ENCODE measurements at places on chromosomes 4 and X.

DNA sequence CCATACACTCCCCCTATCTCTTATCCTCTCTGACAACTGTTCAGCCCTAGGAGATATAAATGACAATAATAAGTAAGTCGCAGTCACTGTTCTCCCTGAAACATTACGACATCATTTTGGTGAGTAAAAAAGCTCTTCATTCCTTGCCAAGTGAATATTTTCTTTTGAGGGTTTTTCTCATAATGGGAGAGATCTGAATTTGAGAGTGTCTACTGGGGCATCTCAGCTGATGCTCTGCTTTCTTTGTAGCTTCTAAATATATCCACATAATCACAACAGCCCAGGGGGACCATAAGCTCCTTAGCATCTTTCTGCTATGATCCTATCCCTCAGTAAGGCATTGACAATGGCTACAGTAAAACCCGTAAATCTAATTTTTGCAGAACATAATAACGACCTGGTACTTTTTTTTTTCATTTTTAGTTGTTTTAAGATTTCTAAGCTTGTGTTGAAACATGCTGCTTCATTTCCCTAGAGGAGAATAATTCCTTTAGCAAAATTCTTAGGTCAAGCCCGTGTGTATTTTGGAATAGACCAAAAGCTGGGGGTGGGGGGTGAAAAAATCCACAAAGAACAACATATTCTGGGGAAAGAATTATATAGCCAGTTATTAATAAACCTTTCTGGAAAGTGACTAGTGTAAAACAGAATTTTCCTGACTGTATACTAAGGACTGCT is 78.1 kb upstream of the GPM6B start:
- DNase-seq: no peak

GRCh38 chr4:94500685-94501084 is 48.9 kb downstream of the PDLIM5 start:
- no peak for DNase-seq

DNA sequence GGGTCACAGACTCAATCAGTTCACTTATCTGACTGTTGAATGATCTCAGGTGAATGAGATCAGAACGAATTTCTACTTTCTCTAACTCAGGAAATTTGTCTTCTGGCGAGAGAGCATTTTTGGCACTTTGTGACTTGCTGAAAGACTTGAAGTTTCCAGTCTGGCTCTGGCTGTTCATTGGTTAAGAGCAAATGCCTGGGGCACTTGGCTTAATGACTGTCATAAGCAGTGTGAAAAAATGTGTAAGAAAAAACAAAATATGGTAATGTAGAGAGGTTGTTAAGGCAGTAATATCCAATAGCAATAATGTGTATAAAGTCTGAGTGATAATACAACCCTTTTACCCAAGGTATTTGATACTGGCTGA is 71.3 kb upstream of the PGRMC2 start:
- no peak for DNase-seq

DNA sequence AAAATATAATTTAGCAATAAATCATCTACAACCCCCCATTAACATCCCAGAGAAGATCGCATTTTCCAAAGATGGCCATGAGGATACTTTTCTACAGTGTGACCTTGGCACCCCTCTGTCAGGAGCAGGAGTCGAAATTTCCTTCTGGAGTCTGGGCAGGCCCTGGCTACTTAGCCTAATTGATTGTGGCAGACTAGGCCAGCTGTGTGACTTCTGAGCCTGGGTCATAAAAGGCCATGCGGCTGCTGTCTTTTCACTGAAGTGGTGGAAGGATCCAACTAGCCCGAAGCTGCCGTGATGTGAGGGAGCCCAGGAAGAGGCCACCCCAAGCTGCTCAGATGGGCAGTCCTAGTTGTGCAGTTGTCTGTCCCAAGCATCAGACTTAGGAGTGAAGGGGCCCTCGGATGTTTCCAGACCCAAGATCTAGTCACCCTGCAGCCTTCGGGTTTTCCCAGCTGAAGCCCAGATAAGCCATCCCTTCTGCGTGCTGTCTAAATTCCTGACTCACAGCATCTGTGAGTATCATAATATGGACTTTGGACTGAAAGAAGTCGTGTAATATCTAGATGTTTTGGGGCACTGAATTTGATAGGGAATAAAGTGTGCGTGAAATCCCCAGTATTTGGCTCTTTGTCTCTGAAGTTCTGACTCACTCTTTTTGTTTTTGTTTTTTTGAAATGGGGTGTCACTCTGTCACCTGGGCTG is 21.0 kb downstream of the PDK3 start:
- peak; percentile 14 for DNase-seq

- DNase-seq: no peak
Measured at GRCh38 chr4:83536362-83537272, 709 bp downstream of the GPAT3 start.

GRCh38 chr4:91025241-91026148 is 898.3 kb downstream of the CCSER1 start:
- no peak for DNase-seq

GRCh38 chr4:4871242-4871572 is 11.7 kb downstream of the MSX1 start:
- no peak for DNase-seq

DNA sequence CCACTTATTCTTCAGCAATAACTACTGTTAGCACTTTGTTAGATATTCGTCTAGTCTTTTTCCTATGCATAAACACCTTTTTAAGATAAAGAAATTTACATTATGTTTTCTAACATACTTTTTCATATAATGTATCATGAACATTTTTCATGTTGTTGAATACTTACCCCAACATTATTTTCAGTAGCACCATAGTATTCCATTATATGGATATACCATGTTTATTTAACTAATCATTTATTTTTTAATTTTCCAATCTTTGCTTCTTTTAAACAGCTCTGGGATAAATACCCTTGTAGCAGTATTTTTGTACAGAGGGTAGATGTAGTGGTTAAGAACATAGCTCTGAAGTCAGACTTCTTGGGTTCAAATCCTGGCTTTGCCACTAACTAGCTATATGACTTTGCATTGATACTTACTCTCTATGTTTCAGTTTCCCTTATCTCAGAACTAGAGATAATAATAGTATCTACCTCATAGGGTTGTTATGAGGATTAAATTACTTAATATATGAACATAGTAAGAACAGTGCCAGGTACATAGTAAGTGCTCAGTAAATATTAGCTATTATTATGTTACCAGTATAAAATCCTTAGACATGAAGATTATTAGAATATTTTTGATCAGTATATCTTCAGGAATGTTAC is 11.3 kb downstream of the EXOC1 start:
- no peak for DNase-seq

DNA sequence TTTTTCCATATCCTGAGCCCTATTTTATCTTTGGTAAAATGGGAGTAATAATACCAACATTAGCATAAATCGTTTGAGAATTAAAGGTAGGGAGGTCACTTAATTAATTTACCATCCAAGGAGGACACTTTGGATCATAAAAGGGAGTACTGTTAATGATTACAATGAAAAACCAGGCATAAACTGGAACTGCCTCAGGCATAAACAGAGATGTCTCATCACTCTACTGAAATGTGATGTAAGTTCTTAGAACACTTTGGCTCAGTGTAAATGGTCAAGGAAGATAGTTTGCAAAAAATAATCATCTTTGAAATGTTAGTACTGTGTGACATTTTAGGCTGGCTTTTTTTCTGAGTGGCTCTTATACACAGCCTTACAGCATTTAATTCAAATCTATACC is 268.7 kb downstream of the SLC39A8 start:
- DNase-seq: no peak

DNA sequence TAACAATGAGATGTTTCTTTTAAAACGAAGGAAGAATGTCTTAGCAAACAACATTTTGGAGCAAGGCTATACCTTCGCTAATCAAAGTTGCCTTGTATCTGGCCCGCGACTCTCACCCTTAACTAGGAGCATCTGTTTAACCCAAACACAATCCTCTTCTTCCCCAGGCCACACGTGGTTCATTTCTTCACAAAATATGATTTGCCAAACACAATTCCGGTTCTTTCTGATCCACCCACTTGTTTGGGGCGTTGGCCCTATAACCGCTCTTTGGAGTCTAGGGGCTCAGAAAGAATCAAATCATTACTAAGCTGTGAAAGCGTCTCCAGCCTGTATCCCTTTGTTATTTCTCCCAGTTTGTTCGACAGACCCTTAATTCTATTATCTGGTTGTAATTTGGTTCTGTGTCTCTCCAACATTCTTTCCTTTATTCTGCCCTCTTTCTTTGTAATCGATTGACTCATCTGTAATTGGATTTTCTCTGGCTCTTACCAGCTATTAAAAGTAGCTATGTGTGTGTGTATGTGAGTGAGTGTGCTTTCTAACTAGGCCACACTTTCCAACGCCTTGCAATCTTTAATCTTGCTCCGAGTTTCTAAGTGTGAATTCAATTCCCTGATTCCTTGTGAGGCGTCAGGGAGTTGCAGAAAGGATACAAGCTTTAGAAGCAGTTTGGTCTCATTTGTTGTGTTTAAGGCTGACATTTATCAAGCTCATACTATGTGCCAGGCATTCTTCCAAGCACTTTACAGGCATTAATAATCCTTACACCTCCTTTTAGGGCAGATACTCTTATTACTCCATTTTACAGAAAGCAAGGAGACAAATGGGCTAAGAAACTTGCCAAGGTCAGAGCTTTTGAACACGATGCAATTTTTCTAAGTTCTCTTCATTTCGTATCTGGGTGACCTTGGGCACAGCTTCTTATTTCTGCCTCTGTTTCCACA is 138.6 kb upstream of the CPEB2 start:
- DNase-seq: no peak

GRCh38 chr4:140213116-140213515 is 59.1 kb upstream of the MAML3 start:
- no peak for DNase-seq

- no peak for DNase-seq
Measured at GRCh38 chr4:6222761-6223292, 22.5 kb upstream of the JAKMIP1 start.

- no peak for DNase-seq
Measured at GRCh38 chr4:10664408-10664807, 20.2 kb downstream of the CLNK start.

DNA sequence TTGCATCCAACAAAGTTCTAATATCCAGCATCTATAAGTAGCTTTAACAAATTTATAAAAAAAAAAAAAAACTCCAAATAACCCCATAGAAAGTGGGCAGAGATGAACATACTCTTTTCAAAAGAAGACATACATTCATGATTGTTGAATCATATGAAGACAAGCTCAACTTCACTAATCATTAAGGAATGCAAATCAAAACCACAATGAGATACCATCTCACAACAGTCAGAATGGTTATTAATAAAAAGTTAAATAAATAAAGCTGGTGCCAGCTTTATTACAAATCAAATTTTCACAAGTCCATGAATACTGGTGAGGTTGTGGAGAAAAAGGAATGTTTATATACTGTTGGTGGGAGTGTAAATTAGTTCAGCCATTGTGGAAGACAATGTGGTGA is 592.0 kb downstream of the IQCM start:
- no peak for DNase-seq

DNA sequence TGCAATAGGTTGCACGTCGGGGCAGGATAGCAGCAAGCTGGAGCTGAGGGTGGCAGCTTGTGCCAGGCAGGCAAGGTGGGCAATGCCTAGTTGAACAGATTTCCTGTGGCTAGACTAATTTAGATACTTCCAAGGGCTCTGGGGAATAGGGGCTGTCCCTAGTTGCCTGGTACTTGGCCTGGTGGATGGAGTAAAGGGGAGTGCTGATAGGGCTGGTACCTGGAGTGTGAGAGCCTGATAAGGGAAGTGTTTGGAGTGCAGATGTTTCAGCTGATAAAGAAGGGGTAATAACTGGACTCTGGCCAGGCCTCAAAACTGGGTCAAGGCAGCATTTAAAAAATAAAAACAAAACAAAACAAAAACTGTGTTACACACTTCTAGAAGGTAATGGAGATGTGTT is 665.5 kb downstream of the CCSER1 start:
- DNase-seq: peak; percentile 47

Measured in erythroblast (primary cell).